Neuronal stem cell (in vitro differentiated cells): ENCODE measurements at places on chromosomes 5 and 9.

- H3K4me1 ChIP-seq = peaks cover 2% of the 10 kb centered on the region
- H3K36me3 ChIP-seq = peaks cover 43% of the 10 kb centered on the region
- no peaks in the 10 kb centered on the region for H3K27me3 ChIP-seq
- H3K27ac ChIP-seq = no peak overlapping the region
- DNase-seq = no peak
Measured at GRCh38 chr9:20726144-20726543, 42.1 kb downstream of the FOCAD start.

DNA sequence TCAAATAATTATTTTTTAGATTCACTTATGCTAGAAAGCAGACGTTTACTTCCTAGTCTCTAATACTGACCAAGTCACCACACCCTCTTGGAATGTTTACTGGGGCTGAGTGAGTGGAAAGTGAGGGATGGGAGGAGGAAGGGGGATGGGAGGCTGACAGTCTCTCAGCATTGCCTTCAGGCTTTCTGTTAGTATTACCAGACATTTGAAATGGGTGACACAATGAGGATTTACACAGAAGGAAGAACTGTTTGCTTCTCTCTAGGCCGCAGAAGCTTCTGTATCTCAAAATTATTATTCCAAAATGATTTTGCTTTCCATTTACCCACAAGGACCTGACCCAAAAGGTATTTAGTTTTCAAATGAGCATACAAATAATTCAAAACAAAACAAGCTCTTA is 232.8 kb upstream of the ZNF608 start:
- peak overlapping the region; percentile 73 for H3K27ac ChIP-seq
- DNase-seq = no peak
- peaks cover 24% of the 10 kb centered on the region for H3K4me1 ChIP-seq
- H3K27me3 ChIP-seq = no peaks in the 10 kb centered on the region
- no peaks in the 10 kb centered on the region for H3K36me3 ChIP-seq

- DNase-seq = no peak
- no peaks in the 10 kb centered on the region for H3K4me1 ChIP-seq
Measured at GRCh38 chr9:28190981-28191380, 617.7 kb upstream of the C9orf72 start.

GRCh38 chr5:36162810-36163486 is 11.0 kb downstream of the SKP2 start:
- no peaks in the 10 kb centered on the region for H3K27me3 ChIP-seq
- H3K4me1 ChIP-seq = no peaks in the 10 kb centered on the region
- peaks cover 100% of the 10 kb centered on the region for H3K36me3 ChIP-seq
- no peak overlapping the region for H3K27ac ChIP-seq

GRCh38 chr5:76561959-76562358 is 61.2 kb downstream of the F2RL2 start:
- no peaks in the 10 kb centered on the region for H3K4me1 ChIP-seq
- no peaks in the 10 kb centered on the region for H3K27me3 ChIP-seq
- no peak overlapping the region for H3K4me3 ChIP-seq
- no peaks in the 10 kb centered on the region for H3K36me3 ChIP-seq
- H3K27ac ChIP-seq = no peak overlapping the region

DNA sequence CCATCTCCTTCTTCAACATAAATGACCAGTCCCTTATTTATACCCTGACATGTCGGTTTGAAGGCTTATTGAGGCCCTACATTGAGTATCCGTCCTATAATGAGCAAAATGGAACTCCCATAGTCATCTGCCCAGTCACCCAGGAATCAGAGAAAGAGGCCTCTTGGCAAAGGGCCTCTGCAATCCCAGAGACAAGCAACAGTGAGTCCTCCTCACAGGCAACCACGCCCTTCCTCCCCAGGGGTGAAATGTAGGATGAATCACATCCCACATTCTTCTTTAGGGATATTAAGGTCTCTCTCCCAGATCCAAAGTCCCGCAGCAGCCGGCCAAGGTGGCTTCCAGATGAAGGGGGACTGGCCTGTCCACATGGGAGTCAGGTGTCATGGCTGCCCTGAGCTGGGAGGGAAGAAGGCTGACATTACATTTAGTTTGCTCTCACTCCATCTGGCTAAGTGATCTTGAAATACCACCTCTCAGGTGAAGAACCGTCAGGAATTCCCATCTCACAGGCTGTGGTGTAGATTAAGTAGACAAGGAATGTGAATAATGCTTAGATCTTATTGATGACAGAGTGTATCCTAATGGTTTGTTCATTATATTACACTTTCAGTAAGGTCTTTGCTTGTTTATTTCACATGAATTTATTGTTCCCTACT is 38.2 kb upstream of the BTNL3 start:
- no peaks in the 10 kb centered on the region for H3K36me3 ChIP-seq
- DNase-seq = no peak
- no peak overlapping the region for H3K4me3 ChIP-seq
- no peak overlapping the region for H3K27ac ChIP-seq
- no peaks in the 10 kb centered on the region for H3K4me1 ChIP-seq
- H3K27me3 ChIP-seq = no peaks in the 10 kb centered on the region

DNA sequence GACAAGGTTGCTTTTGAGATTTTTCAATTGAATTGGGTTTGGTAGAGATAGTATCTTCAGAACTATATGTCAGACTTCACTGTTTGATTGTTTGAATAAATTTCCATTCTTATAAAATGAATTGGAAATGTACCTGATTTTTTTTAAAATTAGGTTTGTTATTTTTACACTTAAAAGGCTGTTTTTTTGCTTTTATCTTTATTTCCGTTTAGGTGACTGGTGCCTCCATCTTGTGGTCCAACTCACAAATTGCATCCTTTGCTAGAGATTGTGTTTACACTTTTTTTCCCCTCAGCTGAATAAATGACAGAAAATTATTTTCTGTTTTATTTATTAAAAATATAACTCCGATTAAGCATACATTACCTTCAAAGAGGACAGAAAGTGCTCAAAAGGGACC is 15.6 kb downstream of the NDUFAF2 start:
- no peak overlapping the region for H3K27ac ChIP-seq
- H3K4me3 ChIP-seq = no peak overlapping the region
- H3K27me3 ChIP-seq = no peaks in the 10 kb centered on the region

DNA sequence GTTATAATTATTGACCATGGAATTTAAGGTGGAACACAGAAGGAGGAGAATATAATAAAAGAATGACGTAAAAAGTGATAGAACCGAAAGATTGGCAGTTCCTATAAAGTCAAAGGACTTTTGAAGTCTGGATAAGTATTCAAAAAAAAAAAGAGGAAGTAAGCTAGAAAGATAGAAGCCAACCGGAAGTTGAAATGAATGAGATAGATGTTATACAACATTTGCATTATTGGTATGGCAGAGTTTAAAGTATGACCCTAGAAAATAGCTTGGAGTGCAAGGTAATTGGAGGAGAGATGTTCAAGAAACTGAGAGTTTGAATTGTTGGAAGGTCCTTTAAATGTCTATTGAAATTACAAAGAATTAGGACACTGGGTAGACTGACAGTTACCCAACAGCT is 293.6 kb downstream of the FER start:
- no peak overlapping the region for H3K27ac ChIP-seq
- DNase-seq = no peak
- peaks cover 2% of the 10 kb centered on the region for H3K4me1 ChIP-seq
- H3K27me3 ChIP-seq = no peaks in the 10 kb centered on the region

DNA sequence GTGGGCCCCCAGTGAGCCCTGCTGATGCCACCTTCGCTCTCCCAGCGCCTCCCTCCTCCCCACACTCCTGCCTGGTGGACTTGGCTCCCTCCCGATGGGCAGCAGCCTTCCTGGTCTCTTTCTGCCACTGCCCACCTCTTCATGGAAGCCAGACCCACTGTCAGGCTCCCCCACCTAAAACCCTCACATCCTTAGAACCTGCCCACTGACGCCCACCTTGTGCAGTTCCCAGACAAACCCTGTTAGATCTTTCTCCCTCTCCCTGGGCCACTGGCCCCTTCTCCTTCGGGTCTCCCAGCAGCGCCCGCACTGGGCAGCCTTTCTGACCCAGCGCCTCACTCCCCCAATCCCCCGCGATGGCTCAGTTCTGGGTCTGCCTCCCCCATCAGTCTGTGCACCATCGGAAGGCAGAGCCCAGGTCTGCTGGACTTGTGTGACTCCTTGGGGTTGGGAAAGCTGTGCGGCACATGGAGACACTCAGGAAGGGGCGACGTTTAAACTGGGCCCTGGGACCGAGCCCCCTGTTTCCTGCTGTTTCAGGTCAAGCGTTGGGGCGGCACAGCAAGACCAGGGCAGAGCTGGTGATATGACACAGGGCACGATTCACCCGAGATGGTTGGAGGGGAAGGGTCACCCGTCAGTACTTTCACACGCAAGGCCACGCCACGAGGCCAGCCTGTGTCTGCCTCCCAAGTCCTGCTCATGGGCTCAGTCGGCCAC is 17.4 kb downstream of the MYMK start:
- no peaks in the 10 kb centered on the region for H3K27me3 ChIP-seq
- peaks cover 4% of the 10 kb centered on the region for H3K36me3 ChIP-seq
- DNase-seq = no peak
- no peak overlapping the region for H3K4me3 ChIP-seq

- H3K27me3 ChIP-seq = no peaks in the 10 kb centered on the region
- no peak overlapping the region for H3K4me3 ChIP-seq
- peaks cover 95% of the 10 kb centered on the region for H3K36me3 ChIP-seq
- no peak overlapping the region for H3K27ac ChIP-seq
- DNase-seq = no peak
Measured at GRCh38 chr5:150397146-150397781, 15.4 kb downstream of the CD74 start.

DNA sequence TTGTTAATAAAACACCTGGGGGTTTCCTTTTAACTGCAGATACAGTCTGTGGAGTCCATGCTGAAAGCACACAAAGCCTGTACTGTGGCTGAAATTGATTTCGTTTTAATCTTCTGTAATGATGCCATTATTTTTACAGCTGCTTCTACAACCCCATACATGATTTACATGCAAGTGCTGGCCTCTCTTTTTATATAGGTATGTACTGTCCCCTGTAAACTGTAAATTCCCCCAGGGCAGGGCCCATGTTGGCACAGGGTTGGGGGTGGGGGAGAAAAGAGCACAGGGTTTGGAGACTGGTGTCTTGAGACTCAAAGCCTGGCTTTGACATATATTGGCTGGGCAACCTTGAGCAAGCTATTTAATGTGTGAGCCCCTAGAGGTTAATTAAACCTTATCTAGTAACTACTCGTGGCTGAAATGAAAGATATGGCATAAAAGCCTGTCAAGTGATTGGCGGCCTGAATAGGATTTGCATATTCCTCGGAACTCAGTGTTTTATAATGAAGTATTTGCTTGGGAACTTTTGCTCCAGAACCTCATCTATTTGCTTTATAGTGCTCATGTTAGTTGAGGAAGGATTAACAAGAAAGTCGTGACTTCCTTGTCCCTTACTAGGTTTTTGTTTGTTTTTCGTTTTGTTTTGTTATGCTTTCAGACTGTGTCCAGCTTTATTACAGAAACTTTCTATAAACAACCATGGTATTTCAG is 34.0 kb downstream of the KLF4 start:
- H3K27ac ChIP-seq = no peak overlapping the region
- no peak overlapping the region for H3K4me3 ChIP-seq
- H3K4me1 ChIP-seq = no peaks in the 10 kb centered on the region
- no peaks in the 10 kb centered on the region for H3K36me3 ChIP-seq
- H3K27me3 ChIP-seq = no peaks in the 10 kb centered on the region

GRCh38 chr9:23492126-23493002 is 333.7 kb downstream of the ELAVL2 start:
- no peak overlapping the region for H3K4me3 ChIP-seq
- no peaks in the 10 kb centered on the region for H3K36me3 ChIP-seq

DNA sequence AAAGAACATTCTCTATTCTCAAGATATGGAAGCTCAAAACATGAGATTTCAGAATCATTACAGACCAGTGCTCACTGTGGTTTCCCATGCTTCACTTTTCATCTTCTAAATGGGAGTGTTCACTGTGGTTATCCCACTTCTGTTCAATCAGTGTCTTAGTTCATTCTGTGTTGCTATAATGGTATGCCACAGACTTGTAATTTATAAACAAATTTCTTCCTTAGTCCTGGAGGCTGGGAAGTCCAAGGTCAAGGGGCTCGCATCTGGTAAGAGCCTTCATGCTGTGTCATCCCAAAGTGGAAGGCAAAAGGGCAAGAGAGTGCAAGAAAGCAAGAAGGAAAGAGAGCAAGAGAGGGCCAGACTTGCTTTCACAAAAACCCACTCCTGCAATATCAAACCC is 146.3 kb downstream of the TTC39B start:
- no peak for DNase-seq
- H3K4me3 ChIP-seq = no peak overlapping the region
- no peaks in the 10 kb centered on the region for H3K36me3 ChIP-seq
- no peaks in the 10 kb centered on the region for H3K27me3 ChIP-seq

GRCh38 chr9:72704688-72705375 is 183.4 kb downstream of the TMC1 start:
- DNase-seq = no peak
- H3K27ac ChIP-seq = no peak overlapping the region
- no peak overlapping the region for H3K4me3 ChIP-seq
- no peaks in the 10 kb centered on the region for H3K36me3 ChIP-seq

DNA sequence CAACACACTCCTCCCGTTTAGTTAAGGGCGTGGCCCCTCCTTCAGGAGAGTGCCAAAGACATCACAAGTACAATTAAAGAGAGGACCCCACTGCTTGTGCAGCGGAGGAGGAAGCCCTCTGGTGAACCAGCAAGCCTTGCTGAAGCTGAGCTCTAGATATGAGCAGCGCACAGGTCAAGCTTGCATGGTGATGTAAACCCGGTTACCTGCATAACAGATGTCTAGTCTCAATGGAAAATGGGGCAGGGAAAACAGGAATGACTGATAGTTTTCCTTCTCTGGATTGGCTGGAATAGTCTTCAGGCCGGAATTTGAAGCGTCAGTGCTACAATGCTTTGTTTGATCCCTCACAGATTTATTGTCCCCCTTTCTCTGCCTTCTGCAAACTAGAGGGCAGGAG is 66.2 kb downstream of the MROH2B start:
- no peaks in the 10 kb centered on the region for H3K27me3 ChIP-seq
- no peaks in the 10 kb centered on the region for H3K4me1 ChIP-seq
- H3K4me3 ChIP-seq = no peak overlapping the region
- H3K27ac ChIP-seq = no peak overlapping the region
- DNase-seq = no peak

- H3K36me3 ChIP-seq = no peaks in the 10 kb centered on the region
- no peak overlapping the region for H3K27ac ChIP-seq
- DNase-seq = peak; percentile 61
Measured at GRCh38 chr5:163564321-163564938, 59.0 kb downstream of the MAT2B start.

- H3K4me1 ChIP-seq = peaks cover 2% of the 10 kb centered on the region
- H3K27me3 ChIP-seq = no peaks in the 10 kb centered on the region
- peak within 1 kb of the TSS; percentile 86 for H3K4me3 ChIP-seq
- DNase-seq = peak; percentile 81
- H3K36me3 ChIP-seq = peaks cover 14% of the 10 kb centered on the region
- peak within 1 kb of the TSS; percentile 81 for H3K27ac ChIP-seq
Measured at GRCh38 chr9:94554439-94555331, at the start of gene PCAT7. Gene PCAT7, plus strand, starts transcription at chr9:94555083.

DNA sequence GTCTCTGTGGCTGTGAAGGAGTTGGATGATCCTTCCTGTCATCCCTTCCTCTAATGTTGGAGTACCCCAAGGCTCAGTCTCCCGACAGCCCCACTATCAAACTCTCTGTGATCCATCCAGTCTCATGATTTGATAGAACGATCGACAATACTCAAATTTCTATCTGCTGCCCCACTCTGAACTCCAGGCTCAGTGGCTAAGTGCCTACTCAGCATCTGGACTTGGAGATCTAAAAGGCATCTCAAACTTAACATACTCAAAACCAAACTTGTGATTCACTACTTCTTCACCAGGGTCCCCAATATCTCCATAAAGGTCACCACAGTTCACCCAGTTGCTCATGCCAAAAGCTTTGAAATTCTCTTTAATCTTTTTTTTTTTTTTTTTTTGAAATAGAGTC is 15.1 kb upstream of the STRBP start:
- H3K36me3 ChIP-seq = no peaks in the 10 kb centered on the region
- H3K27me3 ChIP-seq = no peaks in the 10 kb centered on the region
- DNase-seq = no peak
